ENCODE measurements at places on chromosomes 13 and 19.
A peak's percentile ranks its signal among the peaks of the same experiment; 100 is the strongest.

GRCh38 chr13:47396915-47397314, 500.1 kb upstream of the HTR2A start:
- no peak for DNase-seq

GRCh38 chr13:108915634-108916512, 286.5 kb downstream of the MYO16 start:
- peak; percentile 48 for DNase-seq

DNA sequence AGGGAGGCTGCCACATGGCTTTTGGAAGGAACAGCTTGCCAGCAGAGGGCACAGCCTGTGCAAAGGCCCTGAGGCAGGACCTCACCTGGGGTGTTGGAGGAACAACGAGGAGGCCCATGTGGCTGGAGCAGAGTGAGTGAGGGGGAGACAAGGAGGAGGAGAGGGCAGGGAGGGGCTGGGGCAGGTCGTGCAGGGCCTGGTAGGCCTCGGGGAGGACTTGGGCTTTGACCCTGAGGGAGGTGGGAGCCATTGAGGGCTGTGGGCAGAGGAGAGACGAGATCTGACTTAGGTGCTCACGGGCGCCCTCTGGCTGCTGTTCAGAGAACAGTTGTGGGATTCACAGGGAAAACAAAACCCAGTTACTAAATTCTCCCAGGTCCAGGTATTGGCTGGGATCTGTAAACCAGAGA, 25.2 kb downstream of the ZNRF4 start:
- DNase-seq = peak; percentile 7

GRCh38 chr19:31334101-31334848, 15.0 kb downstream of the TSHZ3 start:
- no peak for DNase-seq

DNA sequence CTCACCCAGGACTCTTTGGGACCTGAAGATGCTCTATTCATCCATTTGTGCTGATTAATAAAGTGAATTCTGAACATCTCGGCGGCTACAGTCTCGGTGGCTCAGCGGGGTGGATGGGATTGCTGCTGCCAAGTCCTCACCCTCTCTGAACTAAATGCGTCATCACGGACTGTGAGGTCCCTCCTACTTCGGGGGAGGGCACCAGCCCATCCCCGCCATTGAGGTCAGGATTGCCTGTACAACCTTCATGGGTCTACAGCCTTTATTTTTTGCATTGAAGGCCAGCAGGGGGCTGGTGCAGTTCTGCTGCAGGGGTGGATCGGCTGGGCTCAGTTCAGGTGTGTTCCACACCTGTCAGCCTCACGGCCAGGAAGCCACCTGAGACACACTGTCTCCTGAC, 181.8 kb downstream of the COL4A1 start:
- DNase-seq = no peak

DNA sequence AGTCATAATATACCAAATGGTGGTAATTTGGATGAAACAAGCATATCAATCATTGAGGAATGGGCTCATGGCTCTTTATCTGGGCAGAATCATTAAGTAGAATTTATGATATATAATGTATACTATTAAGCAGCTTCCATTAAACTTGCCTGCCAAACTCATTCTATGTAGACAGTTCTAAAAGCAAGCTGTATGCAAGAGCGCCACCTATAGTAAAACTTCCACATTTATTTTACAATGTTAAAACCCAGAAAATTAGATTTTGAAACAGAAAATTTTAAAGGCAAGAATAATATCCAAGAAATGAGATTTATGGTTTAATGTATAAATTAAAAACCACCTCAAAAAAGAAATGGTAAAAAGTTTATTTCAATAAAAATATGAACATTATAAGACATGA, 161.5 kb downstream of the MZT1 start:
- peak; percentile 43 for DNase-seq

GRCh38 chr19:10884274-10884673, 12.9 kb downstream of the CARM1 start:
- DNase-seq = no peak

GRCh38 chr13:27481766-27482165, 31.4 kb upstream of the MTIF3 start:
- DNase-seq = peak; percentile 18

GRCh38 chr19:41714598-41714997, 6.2 kb downstream of the CEACAM5 start:
- no peak for DNase-seq

- DNase-seq = peak; percentile 15
Observed at GRCh38 chr13:35978607-35979316, 152.4 kb downstream of the DCLK1 start.

- no peak for DNase-seq
Observed at GRCh38 chr13:25943658-25944057, 108.2 kb downstream of the SHISA2 start.

GRCh38 chr13:36108342-36108741, 22.8 kb downstream of the DCLK1 start:
- no peak for DNase-seq

GRCh38 chr13:38530492-38530891, 156.4 kb upstream of the FREM2 start:
- no peak for DNase-seq

DNA sequence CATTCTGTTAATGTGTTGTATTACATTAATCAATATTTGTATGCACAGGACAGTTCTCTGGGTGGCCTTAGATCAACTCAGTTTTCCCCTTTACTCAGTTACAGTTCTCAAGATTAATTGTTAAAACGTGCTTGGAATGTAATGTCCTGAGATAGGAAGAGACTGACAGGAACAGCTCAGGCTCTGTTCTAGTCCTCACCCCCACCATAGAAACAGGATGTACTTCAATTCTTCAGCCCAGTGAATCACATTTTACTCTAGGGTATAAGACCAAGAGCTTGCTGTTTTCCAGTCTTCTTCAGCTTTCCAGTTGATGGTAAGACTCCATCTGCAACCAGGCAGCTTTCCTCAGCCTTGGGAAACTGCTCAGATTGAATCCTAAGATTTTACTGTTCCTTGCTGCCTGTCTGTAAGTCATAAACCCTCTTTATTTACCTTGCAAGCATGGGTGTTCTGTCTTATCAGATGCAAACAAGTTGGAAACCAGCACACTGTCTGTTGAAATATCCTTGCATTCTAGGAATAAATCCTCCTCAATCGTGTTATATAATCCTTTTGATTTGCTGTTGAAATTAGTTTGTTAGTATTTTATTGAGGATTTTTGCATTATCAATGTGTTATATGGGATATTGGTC, 836.9 kb upstream of the PCDH9 start:
- no peak for DNase-seq

- DNase-seq = peak; percentile 26
Observed at GRCh38 chr13:68727798-68728197, 1379.8 kb upstream of the ATXN8OS start.

DNA sequence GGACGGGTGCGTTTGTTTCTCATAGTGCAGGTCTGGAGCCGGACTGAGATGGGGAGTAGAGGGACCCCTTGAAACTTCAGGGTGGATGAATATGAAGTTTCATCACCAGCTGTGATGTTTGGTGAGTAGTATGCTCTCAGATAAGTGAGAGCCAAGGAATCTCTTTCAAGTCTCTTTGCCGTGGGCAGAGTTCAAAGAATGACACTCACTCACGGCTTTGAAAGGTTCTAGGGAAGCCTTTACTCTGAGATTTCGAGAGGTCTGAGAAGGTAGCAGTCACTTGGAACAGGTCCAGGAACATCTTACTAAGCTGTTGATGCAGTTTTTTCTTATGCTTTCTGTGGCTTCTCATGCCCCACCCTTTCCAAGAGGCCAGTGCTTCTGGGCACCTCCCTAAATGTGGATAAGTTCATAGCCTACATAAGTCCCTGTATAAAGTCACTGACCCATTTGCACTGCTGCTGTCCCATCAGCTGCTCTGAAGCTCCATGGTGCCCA, at the start of gene IGFL2:
Gene IGFL2, plus strand, starts transcription at position 448 of the 498 bp plus-strand sequence. Its CDS starts 41 bp downstream, at position 489.
- DNase-seq = no peak

DNA sequence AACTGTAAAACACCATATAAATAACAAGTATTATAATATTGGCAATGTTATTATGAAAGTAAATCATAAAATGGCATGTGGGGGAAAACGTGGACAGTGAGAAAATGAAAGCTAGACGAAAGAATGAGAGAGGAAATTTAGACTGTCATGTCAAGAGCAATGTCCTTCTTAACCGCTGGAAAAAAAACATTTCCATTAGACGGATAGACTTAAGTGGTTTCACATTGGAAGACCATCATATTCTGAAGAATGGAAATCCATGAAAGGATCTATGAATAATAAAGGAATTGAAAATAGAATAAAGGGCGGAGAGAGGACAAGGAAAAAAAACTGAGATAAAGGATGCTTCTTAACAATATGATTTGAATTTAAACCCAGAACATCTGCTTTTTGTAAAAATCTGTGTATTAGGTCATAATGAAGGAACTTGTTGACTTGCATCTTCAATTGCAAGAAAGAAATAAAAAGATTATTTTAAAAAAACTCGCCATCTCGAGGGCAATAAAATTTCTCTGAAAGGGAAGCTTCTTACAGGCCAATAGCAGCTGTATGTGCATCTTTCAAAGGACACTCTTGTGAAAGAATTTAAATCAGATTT, 90.6 kb downstream of the SPRY2 start:
- no peak for DNase-seq

DNA sequence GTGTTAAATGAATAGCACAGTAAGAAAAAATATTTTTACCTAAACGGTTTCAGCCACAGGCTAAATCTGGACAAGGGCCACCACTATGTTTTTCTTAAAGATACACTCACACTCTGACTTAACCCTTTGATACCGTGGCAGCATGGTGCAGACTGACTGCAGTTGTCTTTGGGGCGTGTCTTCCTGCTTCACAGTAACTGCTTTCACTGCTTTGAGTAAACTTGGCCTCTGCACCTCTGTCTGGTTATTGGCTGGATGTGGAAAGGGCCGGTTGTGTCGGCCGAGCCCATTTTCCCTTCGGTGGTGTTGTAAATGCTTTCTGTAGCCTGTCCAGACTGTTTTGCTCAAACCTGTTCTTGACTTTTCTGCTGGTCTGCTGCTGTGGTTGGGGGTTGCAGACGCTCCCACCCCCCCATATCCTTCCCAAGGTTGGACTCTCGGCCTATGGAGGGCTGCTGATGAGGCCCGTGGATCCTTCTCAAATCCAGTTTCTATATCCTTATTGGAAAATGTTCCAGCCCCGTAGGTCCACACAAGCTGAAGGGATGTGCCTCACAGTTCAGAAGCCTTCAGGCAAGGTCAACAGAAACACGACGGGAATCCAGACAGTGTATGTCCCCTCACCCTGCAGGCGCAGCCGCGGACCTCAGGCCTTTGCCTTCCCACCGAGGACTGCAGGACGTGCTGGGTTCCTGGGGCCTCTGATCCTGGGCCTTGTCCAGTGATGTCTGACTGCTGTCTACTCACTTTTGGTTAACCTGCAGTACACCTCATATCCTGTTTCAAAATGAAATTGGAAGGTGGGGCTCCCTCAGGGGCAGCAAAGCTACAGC, 90.2 kb upstream of the RNF113B start:
- DNase-seq = no peak

DNA sequence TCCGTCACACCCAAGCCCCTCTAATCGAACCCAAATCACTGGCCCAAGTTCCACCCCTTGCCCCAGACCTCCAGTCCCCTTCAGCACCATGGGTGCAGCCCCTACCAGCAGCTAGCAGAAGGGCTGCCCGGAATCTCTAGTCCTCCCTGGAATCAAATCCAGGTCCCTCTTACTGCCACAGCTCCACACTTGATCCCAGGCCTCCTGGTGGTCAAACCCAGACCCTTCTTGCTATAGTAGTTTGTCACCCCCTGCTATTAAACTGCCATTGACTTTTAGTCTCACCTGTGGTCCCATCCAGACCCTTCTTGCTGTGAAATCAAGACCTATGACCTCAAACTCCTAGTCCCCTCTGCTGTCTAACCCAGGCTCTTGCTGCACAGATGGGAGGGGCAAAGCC, 8.7 kb downstream of the HIPK4 start:
- no peak for DNase-seq

DNA sequence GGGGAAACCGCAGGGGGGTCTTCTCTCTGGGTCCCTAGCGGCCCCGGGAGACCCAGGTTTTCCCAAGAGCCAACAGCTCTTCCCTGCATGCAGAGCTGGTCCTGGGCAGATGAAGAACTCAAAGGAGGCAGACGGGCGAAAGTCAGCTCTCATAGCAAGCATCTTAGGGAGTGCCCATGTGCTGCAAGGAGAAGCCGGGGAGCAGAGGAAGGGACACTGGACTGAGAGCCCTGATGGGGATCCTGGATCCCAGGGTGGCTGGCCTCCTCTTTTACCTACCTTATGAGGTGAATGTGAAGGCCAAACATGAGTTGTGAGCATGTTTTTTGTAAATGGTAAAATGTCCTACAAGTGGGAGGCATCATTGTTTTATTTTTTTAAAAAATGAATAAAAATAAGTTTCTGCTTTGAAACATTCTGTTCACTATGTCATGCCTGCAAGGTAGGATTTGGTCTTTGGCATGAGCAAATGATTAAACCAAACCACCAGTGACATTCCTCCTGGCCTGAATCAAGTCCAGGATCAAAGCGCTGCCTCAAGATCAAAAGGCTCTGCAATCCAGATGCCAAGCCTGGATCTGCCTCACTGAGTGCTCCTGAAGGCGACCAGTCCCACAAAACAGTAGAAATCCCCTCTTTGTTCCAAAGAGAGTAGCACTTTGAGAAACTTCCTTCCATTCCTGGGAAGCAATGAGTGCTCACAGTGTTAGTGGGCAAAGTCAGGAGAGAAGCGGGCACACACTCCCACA, 92.2 kb upstream of the SERP2 start:
- no peak for DNase-seq

GRCh38 chr13:20519875-20520274, 5.8 kb downstream of the CRYL1 start:
- DNase-seq = no peak

DNA sequence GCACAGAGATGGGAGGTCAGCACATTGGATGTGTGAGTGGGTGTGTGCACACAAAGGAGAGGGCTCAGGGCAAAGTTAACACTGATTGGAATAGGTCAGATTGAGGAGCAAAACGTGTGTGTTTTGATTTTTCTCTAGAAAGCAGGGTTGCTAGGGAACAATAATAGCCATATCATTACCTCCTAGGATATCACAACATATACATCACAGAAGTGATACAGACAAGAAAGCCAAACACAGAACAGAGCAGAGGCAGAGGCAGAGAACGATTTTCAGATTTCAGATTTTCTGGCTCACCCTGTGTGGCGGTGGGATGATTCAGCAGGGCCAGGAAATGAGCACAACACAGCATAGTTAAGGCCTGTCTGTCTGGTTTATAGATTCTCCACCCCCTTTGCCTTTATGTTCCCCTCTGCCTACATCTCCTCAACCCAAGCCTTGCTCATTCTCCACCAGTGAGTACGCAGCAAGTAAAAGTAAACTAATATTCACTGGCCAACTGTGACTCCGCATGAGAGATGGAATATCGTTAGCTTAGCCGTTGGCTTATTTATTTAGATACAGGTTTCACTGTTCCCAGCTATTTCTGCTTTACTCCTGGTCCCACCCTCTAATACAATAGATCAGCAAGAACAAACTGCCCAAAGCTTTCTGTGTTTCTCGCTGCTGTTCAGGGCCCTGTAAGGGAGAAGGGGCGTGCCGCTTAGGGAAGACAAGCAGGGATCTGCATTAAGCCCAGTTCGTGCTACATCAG, 182.7 kb upstream of the TSC22D1 start:
- no peak for DNase-seq

DNA sequence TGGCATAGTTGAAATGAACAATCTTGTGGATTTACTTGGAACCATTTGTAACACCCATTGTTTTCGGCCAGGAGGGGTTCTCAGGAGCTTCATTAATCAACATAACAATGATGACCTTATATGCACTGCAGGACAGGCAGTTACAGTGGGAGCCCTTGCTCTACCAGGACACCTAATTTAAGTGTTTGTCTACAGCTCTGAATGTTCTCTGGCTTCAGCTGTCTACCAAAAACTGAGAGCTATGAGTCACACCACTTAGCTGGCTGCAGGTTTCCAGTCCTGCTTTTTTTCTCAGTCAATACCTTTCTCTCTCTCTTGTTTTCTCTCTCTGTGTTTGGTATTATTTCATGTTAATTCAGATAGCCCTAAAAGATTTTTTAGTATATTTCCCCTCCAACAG, 105.4 kb upstream of the MBNL2 start:
- no peak for DNase-seq
